ENCODE measurements at places on chromosomes 13 and 19. TPM values are rescaled to one million over a fixed set of nuclear protein-coding genes. Genes with fewer than 3 reads are reported as not detected.

Gene PEAK3
- total RNA-seq: not detected

Gene ANGPTL8
- not detected for total RNA-seq

Gene ZNF541
- total RNA-seq: not detected

Gene GSX1
- total RNA-seq: 11.4 TPM

Gene PCID2
- total RNA-seq: 60.4 TPM

Gene IGFL2
- total RNA-seq: not detected

Gene SCGB2B2
- not detected for total RNA-seq

Gene SIX5
- total RNA-seq: 38.6 TPM

Gene NCLN
- total RNA-seq: 84.1 TPM

Gene DPF1
- 35.5 TPM for total RNA-seq

Gene GDF15
- total RNA-seq: 1.2 TPM

Gene CEACAM7
- not detected for total RNA-seq

Gene ELSPBP1
- not detected for total RNA-seq

Gene SCEL
- total RNA-seq: not detected

Gene PNMA8A
- total RNA-seq: 29.9 TPM

Gene CAMSAP3
- total RNA-seq: 13.7 TPM

Gene FUT2
- not detected for total RNA-seq

Gene CGB2
- total RNA-seq: not detected

Gene CGB1
- total RNA-seq: not detected

Gene TMPRSS9
- total RNA-seq: 0.12 TPM

Gene USHBP1
- total RNA-seq: 0.57 TPM

Gene RASGRP4
- 0.43 TPM for total RNA-seq

Gene ATCAY
- total RNA-seq: 14.2 TPM

Gene CPB2
- 0.44 TPM for total RNA-seq

Gene ZNF491
- 9.8 TPM for total RNA-seq

Gene KIR2DL3
- not detected for total RNA-seq

Gene LILRB2
- not detected for total RNA-seq

Gene TNNI3
- 5.4 TPM for total RNA-seq

Gene NCCRP1
- not detected for total RNA-seq

Gene MTUS2
- total RNA-seq: 0.91 TPM

Gene CBARP
- 26.2 TPM for total RNA-seq

Gene UBE2L5
- total RNA-seq: not detected

Gene C13orf46
- total RNA-seq: 0.66 TPM

Gene ZNF135
- total RNA-seq: 6.0 TPM

Gene NACC1
- 99.4 TPM for total RNA-seq

Gene MBD3L5
- not detected for total RNA-seq

Gene ZNF85
- 24.4 TPM for total RNA-seq

Gene ZNF256
- total RNA-seq: 11.3 TPM

Gene EBPL
- 52.7 TPM for total RNA-seq

Gene APC2
- total RNA-seq: 39.2 TPM

Gene RAB3A
- total RNA-seq: 9.2 TPM

Gene NTN5
- 0.50 TPM for total RNA-seq

Gene ZNF546
- 6.5 TPM for total RNA-seq

Gene SYNGR4
- not detected for total RNA-seq

Gene MIPEP
- 19.6 TPM for total RNA-seq

Gene C19orf38
- not detected for total RNA-seq

Gene SLC6A16
- 7.4 TPM for total RNA-seq

Gene OR7C1
- not detected for total RNA-seq

Data from neural crest cell (in vitro differentiated cells).